DMS53 (cell line): ENCODE measurements at places on chromosomes 12 and 14.

DNA sequence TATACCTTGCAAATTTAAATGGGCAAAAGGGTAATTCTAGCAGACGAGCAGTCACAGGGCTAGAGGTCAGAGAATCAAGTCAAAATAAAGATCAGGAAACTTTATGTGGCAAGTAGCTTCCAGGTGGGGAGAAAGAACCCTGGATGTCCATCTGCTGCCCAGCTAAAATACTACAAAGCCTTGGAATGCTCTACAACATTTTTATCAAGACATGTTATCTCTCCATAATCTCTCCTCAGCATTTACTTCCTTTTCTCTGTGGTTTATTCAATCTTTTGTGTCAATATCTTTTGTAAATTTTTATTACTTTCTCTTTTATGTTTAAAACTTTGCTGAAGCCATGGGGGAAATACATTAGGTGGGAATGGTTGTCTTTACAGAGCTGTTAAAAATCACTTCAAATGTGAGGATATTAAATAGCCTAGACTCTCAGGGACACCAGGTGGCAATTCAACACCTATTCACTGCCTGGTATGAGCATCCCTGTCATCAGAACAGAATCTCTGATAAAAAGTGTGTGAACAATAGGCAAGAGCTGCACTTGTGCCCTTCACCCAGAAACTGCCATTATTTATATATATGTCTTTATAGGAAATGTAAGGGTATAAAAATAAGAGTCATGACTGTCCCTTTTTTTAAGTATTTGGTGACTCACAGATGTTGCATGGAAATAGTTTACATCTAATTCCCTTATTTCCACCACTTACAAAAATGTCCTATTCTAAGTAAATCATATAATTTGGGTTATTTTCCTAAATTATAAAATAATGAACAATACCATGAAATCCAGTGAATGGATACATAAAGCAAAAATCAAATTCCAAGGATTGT is 152.9 kb downstream of the EPS8 start:
- DNase-seq: no peak

DNA sequence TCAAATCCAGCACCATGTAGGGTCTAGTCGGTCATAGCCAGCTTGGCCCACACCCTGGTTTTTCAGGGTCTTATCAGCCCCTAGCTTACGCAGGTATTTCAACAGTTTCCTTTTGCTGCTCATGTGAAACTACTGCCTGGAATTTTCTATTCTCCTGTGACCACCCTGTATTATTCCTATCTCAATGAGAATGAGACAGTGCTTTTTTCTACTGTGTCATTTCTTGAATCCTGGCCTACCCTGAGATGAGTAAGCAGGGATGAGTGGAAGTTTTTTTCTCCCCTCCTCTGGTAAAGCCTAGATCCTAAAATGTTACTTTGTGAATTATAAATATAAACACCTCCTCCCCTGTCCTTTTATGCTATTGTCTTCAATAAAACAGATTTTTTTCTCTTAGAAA is 62.7 kb upstream of the ARID2 start:
- no peak for DNase-seq

GRCh38 chr12:52524241-52524897 is 4.2 kb upstream of the KRT5 start:
- DNase-seq: no peak

DNA sequence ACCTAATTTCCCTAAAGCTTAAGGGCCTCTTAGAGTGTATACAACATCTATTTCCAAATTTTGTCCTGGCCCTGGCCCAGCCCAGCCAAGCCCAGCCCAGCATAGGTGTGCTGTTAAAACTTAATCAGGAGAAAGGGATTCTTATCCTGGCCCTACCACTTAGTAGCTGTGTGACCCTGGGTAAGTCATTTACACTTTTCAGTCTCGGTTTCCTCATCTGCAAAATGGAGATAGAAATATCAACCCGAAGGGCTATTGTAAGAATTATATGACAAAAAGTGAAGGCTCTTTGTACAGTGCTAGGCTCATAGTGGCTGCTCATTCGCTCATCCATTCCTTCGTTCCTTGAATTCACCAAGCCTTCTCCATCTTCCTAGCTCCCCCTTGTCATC is 442 bp downstream of the ERG28 start:
- no peak for DNase-seq

DNA sequence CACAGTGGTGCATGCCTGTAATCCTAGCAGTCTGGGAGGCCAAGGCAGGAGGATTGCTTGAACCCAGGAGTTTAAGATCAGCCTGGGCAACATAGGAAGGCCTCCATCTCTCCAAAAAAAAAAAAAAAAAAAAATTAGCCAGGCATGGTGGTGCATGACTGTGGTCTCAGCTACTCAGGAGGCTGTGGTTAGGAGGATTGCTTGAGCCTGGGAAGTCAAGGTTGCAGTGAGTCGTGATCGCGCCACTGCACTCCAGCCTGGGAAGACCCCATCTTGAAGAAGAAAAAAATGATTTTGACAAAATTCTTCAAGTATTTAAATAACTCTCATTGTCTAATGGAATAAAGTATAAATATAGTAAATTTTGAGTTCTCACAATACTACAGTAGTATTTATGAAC is 219.2 kb upstream of the SSTR1 start:
- no peak for DNase-seq

DNA sequence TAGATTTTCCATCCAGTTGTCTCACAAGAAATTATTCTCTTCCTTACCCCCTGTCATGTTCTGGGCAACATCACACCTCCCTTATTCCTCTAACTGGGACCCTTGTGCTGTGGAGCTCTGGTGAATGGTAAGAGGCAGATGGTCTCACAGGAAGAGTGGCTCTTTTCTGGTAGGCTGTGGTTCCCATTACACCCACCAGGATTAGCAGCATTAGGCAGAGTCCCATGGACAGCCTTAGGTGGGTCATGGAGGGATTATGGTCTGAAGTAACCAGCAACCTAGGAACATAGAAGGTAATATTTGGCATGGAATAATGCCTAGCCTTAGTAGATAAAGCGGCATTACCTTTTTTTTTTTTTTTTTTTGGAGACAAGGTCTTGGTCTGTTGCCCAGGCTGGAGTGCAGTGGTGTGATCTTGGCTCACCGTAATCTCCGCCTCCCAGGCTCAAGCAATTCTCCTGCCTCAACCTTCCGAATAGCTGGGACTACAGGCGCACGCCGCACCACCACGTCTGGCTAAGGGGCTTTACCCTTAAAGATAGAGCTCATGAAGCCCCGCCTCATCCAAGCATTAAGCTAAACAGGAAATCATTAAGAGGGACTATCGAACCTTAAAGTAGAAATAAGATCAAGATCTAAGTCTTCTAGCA is 4.0 kb downstream of the C14orf119 start:
- DNase-seq: no peak

GRCh38 chr12:95736631-95737030 is 53.9 kb downstream of the NTN4 start:
- DNase-seq: no peak

DNA sequence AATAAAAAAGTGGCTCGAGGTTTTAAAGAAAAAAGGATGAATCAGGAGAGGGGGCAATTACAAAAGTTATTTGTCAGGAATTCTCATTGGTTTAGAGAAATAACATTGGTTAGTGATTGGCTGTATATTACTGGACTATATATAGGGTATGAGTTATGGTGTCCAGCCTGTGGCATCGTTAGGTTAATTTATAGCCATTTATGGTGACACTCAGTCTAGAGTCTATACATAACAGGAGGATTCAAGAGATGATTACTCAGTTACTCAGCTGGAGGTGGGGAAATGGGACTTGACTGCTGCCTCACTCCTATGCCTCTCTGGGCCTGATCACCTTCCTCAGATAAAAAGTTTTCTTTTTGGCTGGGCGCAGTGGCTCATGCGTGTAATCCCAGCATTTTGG is 25.6 kb upstream of the NFYB start:
- no peak for DNase-seq

- DNase-seq: peak; percentile 84
Observed at GRCh38 chr14:61456720-61457119, 135.3 kb downstream of the PRKCH start.

GRCh38 chr12:47773858-47774580 is 981 bp downstream of the SLC48A1 start:
- DNase-seq: peak; percentile 75

DNA sequence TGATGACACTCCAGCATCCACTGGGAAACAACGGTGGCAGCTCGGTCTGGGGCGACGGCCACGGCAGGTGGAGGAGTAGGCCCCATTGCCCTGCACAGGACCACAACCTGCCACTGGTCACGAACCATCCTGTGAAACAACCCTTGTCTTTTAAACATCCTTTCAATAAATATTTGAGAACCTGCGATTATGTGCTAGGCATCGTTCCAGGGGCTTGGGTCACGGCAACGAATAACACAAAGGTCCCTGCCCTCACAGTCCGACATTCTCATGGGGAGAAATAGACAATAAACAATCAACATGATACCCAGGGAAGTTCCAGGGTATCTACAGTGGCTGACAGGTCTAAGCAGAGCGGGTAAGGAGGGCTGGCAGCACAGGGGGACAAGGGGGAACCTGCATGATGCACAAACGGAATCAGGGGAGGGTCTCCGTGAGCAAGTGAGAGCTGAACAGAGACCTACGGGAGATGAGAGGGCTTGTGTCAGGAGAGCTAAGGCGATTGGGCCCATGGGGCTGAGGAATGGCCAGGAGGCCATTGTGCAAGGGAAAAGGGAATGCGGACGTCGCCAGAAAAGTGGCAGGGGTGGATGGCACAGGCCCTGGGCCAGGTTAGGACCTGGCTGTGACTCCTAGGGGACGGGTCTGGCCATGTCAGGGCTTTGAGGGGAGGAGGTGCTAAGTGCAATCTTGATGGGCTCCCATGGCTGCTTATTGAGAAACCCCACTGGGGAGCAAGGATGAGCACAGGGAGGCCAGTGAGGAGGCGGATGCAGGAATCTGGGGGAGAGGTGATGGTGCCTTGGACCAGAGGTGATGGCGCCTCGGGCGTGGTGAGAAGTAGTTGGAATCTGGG is 9.7 kb downstream of the SCARB1 start:
- no peak for DNase-seq

DNA sequence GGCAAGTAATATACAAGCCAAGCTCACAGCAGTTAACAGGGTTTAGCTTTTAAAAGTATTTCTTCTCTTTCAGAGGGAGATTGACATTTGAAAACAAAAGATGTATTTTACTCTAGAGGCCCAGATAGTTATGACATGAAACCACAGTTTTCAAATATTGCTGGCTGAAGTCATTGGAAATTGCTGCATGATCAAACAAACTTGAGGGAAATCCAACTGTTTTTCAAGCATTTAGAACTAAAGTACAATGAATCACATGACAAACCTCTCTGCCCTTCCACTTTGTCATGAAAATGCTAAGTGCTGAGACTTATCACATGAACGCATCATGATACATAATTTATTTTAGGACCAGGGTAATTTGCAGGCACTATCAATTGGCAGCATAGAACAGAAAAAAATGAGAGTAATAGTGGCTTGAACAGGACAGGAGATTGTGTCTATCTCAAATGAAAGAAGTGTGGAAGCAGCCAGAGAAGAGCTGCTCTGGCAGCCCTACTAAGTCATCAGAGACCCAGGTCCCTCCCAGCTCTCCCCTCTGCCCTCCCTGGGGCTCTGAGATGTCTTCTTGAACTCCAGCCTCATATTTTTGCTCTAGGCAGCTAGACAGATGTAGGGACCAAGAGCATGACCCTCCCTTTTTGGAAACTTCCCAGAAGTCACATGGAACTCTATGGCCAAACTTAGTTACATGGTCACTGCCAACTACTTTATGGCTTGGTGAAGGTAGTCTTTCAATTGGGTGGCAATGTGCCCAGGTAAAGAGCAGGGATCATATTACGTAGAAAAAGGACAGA is 90.1 kb upstream of the PELI2 start:
- no peak for DNase-seq

DNA sequence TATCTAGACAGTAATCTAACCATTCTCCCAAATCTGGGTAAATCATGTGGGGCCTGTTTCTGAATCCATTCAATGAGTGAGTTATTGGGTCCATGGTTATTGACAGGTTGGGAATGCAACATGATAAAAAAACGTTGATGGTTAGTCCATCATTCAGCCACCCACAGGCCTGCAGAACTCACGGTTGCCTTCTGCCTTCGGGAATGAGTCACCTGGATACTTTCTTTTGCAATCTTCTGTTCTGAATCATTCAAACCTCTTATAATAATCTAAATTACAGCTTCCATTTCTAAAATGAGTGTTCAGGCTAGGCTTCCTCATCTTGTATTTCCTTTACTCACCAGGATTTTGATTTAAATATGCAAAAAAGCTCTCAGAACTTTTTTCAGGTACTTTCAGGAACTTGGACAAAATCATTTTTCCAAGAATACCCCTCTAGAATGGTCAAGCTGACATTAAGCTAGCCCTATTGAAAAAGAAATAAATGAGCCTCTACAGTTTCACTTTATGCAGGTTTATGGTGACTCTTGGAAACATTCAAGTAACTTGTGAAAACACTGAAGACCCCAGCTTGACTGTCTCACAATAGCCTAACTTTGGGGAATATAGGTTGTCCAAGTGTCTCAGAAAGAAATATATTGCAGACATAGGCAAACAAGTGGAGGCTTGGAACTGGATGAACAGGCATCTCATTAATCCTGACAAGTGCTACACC is 94.4 kb downstream of the KCNK10 start:
- no peak for DNase-seq

GRCh38 chr12:80269803-80270552 is 170.6 kb downstream of the OTOGL start:
- peak; percentile 78 for DNase-seq

GRCh38 chr14:62908506-62908905 is 136.8 kb downstream of the KCNH5 start:
- peak; percentile 17 for DNase-seq

DNA sequence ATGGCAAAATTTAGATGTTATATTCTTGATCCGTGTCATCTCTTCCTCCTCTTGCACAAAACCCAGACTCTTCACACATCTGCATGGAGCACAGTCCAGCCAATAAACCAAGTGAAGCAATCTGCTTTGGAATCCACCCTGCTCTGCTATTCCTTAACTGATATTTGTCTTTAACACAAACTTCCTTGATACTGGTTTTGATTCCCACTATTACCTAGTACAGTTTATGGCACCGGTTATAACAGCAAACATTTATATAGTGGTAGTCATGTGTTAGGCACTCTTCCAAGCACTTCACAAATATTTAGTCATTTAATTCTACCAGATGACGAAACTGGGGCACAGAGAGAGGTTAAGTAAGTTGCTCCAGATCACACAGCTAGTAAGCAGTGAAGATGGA is 12.5 kb downstream of the STYK1 start:
- DNase-seq: no peak

GRCh38 chr12:120214626-120215356 is 13.9 kb upstream of the RPLP0 start:
- DNase-seq: no peak

GRCh38 chr14:35088514-35088913 is 33.3 kb downstream of the PPP2R3C start:
- DNase-seq: no peak

DNA sequence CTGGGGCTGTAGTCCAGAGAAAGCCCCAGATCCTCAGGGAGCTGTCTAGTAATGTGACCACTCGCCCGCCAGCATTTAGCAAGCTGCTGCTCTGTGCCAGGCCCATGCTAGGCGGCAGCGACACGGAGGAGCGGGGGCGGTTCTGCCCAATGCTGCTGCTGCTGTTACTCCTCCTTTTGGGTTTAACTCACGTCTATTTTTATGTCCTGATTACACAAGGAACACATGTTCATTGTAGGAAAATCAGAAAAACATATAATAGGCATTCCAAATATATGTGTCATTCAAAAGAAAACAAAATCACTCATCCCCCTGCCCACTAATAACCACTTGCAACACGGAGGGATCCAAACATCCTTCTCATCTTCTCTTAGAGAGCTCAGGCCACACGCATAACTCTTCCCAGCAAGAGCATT is 30.4 kb downstream of the CCDC92 start:
- no peak for DNase-seq

- DNase-seq: no peak
Observed at GRCh38 chr14:92404421-92404820, 81.5 kb downstream of the SLC24A4 start.

- DNase-seq: no peak
Observed at GRCh38 chr14:71613168-71613567, 319.1 kb upstream of the RGS6 start.
